ENCODE measurements at places on chromosomes 4 and X.

- no peak for DNase-seq
Observed at GRCh38 chrX:39871648-39872047, 226.1 kb downstream of the BCOR start.

- no peak for DNase-seq
Observed at GRCh38 chr4:5118994-5119835, 67.9 kb downstream of the STK32B start.

DNA sequence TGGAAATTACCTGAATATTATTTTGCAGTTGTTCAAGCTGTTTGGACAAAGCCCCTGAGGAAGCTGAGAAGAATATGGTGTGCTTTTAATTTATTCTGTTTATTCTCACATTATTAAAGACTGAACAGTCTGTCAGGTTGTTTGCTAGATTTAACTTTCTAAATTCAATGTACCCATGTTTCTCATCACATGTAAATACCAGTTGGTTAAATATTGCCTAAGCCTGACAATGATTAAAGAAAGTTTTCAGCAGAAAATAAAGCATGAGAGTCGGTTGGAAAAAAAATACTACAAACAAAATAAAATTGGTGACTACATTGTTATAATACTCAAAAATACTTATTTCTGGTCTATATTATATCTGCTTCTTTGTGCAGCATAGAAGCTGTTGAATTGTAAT, 1974.7 kb downstream of the ARAP2 start:
- no peak for DNase-seq

GRCh38 chr4:88381123-88381522, 2.5 kb downstream of the HERC6 start:
- DNase-seq: no peak

GRCh38 chr4:80201252-80202151, 4.2 kb downstream of the PRDM8 start:
- peak; percentile 35 for DNase-seq

GRCh38 chr4:140754918-140755773, 1.0 kb downstream of the TBC1D9 start:
- peak; percentile 76 for DNase-seq

GRCh38 chrX:83535417-83536196, 27.5 kb downstream of the POU3F4 start:
- DNase-seq: peak; percentile 33

DNA sequence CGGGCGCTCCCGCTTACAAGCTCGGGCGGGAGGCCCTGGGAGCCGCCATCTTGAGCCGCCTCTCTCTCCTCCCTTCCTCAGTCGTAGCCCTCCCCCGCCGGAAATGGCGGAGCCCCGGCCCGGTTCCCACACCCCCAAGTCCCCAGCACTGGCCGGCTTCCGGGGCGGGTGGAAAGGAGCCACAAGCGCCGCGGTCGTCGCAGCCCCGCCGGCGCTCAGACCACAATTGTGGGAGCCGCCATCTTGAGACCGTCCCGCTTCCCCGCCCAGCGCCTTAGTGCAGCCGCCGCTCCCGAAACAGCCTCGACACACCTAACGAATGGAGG, 531 bp downstream of the HCFC1 start:
- DNase-seq: peak; percentile 70

DNA sequence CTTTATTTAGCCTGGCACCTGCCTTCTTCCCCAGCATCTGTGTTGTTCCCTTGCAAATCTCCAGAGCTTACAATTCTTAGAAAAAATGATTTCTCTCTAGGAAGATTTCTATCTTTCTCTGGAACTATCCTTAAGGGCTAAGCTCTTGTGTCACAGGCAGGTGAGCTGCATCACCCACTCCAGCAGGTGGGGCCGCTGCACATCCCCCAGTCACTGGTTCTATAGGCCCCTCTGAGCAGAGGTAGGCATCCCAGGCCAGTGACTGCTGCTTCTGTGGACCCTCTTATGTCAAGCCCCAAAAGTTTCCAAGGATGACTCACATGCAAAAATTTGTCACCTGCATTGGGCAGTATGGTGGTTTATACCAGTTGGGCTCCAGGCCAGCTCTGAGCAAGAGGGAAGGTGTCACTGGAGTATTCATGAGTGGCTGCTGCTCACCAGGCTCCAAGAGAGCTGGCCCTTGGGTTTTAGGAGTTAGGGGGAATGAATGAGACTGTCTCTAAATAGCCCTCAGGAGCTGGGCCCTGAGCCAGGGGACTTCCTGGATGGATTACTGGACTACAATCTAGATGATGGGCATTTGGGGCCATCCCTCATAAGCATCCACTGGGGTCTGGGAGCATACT, 208.1 kb upstream of the EOLA2 start:
- peak; percentile 2 for DNase-seq

GRCh38 chrX:6667048-6667768, 132.3 kb upstream of the VCX3A start:
- DNase-seq: no peak

DNA sequence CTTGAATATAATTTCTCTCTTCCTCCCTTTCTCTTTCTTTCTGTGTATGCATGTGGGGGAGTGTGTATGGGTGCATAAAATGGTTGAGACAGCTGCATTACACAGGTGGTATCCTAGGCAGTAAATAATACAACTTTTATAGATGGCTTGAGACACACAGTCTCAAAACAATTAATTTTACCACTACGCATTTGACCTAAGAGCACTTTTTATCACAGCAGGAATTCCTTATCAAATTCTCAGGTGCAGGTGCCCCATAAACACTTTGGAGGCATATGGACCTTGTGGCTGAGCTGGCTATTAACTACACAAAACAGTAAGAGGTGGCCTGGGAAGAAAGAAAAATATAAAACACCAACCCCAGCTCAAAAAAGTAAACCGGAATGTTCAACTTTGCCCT, 91.3 kb downstream of the RASGEF1B start:
- DNase-seq: peak; percentile 12

GRCh38 chrX:1592470-1593142, 1.2 kb downstream of the AKAP17A start:
- DNase-seq: no peak

- no peak for DNase-seq
Observed at GRCh38 chr4:1953335-1953734, 55.4 kb downstream of the NELFA start.

GRCh38 chr4:8069102-8069752, 89.4 kb downstream of the ABLIM2 start:
- no peak for DNase-seq

GRCh38 chrX:8639949-8640475, 91.9 kb downstream of the ANOS1 start:
- no peak for DNase-seq

- no peak for DNase-seq
Observed at GRCh38 chr4:110032603-110033002, 119.9 kb downstream of the EGF start.

GRCh38 chr4:181618896-181619295, 624.3 kb upstream of the TENM3 start:
- no peak for DNase-seq

DNA sequence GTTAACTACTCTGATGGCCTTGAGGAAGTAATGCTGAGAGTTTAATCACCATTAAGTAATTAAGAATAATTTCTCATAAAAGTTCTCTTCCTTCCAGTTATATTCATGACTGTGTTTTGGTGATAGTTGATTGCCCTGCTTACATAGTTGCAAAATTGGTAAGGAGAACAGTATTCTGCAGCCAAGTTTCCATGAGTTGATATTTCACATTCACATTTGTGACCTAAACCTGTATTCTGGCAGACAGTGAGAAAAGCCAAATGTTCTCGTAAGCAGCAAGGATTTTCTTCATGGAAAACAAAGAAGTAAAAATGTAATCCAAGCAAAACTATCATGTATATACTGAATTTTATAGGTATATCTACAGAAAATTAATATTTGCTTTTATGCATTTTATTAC, 187.8 kb upstream of the NUDT6 start:
- no peak for DNase-seq

- no peak for DNase-seq
Observed at GRCh38 chr4:183349673-183350072, 27.4 kb upstream of the CLDN24 start.

GRCh38 chrX:155819966-155820491, 61.1 kb upstream of the VAMP7 start:
- peak; percentile 71 for DNase-seq

- DNase-seq: peak; percentile 34
Observed at GRCh38 chrX:54494989-54495813, 833 bp downstream of the FGD1 start.

GRCh38 chr4:152880263-152880662, 55.9 kb upstream of the FHDC1 start:
- no peak for DNase-seq

DNA sequence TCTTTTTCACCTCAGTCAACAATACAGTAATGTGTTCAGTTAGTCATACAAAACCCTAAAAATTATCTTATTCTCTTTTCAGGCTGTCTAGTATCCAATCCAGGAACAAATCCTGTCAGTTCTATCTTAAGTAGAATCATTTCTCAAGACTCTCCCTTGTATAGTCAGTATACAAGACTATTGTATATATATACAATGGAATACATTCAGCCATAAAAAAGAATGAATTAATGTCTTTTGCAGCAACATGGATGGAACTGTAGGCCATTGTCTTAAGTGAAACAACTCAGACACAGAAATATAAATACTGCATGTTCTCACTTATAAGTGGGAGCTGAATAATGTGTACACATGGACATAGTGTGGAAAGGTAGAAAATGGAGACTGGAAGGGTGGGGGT, 501.2 kb upstream of the ATOH1 start:
- no peak for DNase-seq

- DNase-seq: no peak
Observed at GRCh38 chr4:60780874-60781273, 419.3 kb upstream of the ADGRL3 start.

DNA sequence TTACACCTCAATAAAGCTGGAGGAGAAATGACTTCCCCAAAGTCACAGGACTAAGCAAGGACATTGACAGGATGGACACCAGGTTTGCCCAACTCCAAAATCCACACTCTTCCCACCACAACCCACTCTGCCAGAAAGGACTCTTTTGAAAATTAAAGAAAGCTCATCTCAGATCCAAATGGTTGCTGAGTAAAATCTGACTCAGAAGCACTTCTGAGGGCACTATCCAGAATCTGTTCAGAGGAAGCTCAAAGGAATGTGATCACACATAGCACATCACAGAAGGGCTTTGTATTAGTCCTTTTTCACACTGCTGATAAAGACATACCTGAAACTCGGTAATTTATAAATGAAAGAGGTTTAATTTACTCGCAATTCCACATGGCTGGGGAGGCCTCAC, 155.5 kb downstream of the RAB28 start:
- no peak for DNase-seq

DNA sequence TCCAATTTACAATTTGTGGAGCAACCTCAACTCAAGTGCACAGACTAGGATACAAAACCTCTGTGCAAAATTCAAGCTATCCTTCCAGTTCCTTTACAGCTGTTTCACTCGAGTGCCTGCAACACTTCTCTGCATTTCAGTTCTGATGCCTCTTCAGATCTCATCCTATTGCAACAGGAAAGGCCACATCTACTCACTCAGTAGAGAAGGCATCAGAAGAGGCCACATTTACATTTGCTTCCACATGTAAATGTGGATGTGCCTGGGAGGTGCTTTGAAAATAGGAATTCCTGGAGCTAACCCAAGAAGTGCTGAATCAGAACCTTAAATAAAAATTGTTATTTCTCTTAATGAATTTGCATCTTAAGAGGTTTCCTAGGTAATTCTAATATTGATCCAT, 45.8 kb upstream of the SERTM2 start:
- DNase-seq: no peak

DNA sequence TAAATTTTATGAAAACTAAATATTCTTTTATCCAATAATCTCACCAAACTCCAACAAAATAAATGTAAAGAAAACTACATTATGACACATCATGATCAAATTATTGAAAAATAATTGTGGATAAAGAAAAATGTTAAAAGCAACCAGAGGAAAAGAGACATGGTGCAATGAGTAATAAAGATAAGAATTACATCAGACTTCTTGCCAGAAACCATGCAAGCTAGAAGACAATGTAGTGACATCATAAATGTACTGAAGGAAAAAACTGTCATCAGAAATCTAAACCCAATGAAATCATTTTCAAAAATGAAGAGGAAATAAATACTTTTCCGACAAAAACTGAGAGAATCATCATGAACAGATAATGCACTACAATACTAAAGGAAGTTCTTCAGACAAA, 135.9 kb upstream of the EOLA2 start:
- DNase-seq: no peak

DNA sequence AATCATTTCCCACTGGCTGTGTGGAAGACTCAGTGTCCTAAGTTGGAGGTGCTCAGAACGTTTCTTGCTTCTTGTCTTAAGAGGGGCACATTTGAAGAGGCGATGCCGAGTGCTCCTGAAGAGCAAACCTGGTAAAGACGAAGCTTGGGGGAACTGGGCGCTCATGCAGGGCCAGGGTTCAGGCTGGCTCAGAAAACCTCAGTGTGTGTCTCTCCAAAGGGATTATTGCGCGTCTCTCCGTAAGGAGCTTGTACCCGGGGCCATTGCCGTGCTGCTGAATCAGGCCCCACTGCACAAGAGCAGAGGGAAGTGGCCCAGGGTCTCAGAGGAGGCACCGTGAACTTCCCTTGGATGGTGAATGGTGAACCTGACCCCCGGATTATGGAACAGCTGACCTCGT, 44.4 kb downstream of the PSAPL1 start:
- no peak for DNase-seq

DNA sequence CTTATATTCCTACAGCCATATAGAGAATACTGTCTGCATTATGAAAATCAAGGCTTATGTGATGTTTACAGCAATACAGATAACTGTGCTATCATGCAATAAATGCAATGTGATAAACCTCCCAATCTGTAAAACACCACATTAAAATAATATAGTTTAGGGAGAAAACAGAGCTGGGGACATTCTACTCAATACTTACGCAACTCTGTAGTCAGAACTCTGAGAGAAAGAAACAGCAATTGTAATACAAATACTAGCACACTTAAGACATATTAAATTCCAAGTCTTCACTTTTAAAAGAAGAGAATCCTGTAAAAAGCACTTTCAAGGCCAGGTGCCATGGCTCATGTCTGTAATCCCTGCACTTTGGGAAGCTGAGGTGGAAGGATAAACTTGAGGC, 61.4 kb downstream of the ANKRD17 start:
- no peak for DNase-seq

DNA sequence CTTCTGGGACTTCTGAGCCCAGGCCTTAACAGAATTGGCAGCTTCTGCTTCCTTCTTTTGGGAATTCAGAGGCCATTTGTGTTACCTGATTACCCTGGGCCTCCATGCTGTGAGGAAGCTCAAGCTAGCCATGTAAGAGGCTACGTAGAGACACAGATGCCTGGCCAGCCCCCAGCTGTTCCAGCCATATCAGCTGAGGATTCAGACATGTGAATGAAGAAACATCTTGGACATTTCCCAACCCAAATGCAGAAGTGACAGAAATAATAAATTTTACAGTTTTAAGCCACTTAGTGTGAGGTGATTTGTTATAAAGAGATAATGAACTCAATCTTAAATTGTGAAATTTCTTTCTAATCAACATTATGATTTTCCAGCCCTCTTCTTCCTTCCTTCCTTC, 18.7 kb upstream of the ZNF827 start:
- no peak for DNase-seq

Data from NCI-H1092 treated with DMSO at 0.1 percent for 48 hours (cell line).